Articular chondrocyte of knee joint (primary cell): ENCODE measurements at places on chromosomes 16 and 17. TPM values are rescaled to one million over a fixed set of nuclear protein-coding genes. Genes with fewer than 3 reads are reported as not detected.

Gene ACSM2A
- not detected in 2 replicates for total RNA-seq

Gene DNAJC7
- 80.9 and 81.3 TPM in 2 replicates for total RNA-seq

Gene ASGR1
- 0.65 and 0.76 TPM in 2 replicates for total RNA-seq

Gene ARHGAP23
- 53.6 and 58.0 TPM in 2 replicates for total RNA-seq

Gene SLFN11
- 8.4 and 8.8 TPM in 2 replicates for total RNA-seq

Gene CDRT15
- not detected in 2 replicates for total RNA-seq

Gene COX6A2
- not detected in 2 replicates for total RNA-seq

Gene C1QL1
- 1.1 and 2.4 TPM in 2 replicates for total RNA-seq

Gene MPG
- total RNA-seq: 91.7 and 116 TPM in 2 replicates

Gene SPATA33
- 2.7 and 3.1 TPM in 2 replicates for total RNA-seq

Gene TEKT1
- total RNA-seq: not detected in 2 replicates

Gene TBC1D28
- total RNA-seq: not detected in 2 replicates

Gene CD300H
- not detected in 2 replicates for total RNA-seq

Gene CPHXL2
- not detected in 2 replicates for total RNA-seq

Gene TNFSF12
- 11.6 and 16.1 TPM in 2 replicates for total RNA-seq

Gene HCRT
- not detected in 2 replicates for total RNA-seq

Gene MED1
- total RNA-seq: 26.9 and 28.9 TPM in 2 replicates

Gene PYY
- 0.11 and 0.13 TPM in 2 replicates for total RNA-seq

Gene MT1A
- total RNA-seq: 1.0 TPM in 1 of 2 replicates, not detected in the other

Gene HOXB5
- not detected in 2 replicates for total RNA-seq

Gene DRG2
- 30.4 and 37.0 TPM in 2 replicates for total RNA-seq

Gene CLEC10A
- total RNA-seq: not detected in 2 replicates
